Neural crest cell (in vitro differentiated cells): ENCODE measurements at places on chromosomes 4 and X. TPM values are rescaled to one million over a fixed set of nuclear protein-coding genes. Genes with fewer than 3 reads are reported as not detected.

Gene PABPC1L2A
- total RNA-seq: 0.23 and 0.39 TPM in 2 replicates

DNA sequence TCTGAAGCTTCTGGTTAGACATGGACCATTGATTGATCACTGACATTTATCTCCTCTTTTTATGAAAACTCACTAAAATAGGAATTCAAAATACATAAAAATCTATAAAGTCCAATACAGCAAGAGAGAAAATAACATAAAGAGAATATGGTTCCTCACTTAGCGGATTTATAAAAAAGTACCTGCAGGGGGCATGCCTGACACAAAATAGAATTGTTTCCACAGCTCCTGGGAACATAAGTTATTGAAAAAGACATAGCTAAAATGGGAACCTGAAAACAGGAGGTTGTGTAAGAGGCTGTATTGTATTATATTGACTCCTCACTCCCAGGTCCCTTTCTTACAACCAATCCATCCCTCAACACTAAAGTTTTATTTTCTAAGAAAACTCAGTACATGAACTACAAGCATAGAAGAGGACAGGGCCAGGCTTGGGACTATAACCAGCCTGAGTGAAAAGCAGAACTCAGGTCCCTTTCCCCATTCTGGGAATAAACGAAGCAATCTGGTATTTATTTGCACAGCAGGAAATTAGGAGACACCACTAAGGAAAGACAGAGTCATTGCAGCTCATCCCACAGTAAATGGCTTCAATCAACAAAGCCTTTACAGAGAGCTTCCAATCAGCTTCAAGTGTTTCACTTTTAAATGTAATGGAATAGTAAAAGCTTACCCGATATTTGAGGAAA, 121.1 kb upstream of the NDST4 start:
- H3K4me1 ChIP-seq: peaks cover 16% of the 10 kb centered on the region
- no peaks in the 10 kb centered on the region for H3K36me3 ChIP-seq
- no peak overlapping the region for H3K27ac ChIP-seq
- H3K4me3 ChIP-seq: no peak overlapping the region

- no peaks in the 10 kb centered on the region for H3K27me3 ChIP-seq
- no peak overlapping the region for H3K4me3 ChIP-seq
- no peaks in the 10 kb centered on the region for H3K36me3 ChIP-seq
- H3K4me1 ChIP-seq: no peaks in the 10 kb centered on the region
Observed at GRCh38 chr4:88674565-88674964, 23.1 kb downstream of the NAP1L5 start.

Gene CABS1
- total RNA-seq: not detected in 2 replicates

GRCh38 chr4:145406970-145407369, 74.7 kb upstream of the SMAD1 start:
- no peaks in the 10 kb centered on the region for H3K27me3 ChIP-seq
- H3K4me3 ChIP-seq: no peak overlapping the region
- H3K4me1 ChIP-seq: peaks cover 12% of the 10 kb centered on the region
- no peaks in the 10 kb centered on the region for H3K36me3 ChIP-seq

GRCh38 chr4:185700630-185701029, 111.4 kb downstream of the SORBS2 start:
- H3K27me3 ChIP-seq: no peaks in the 10 kb centered on the region
- H3K4me1 ChIP-seq: peaks cover 12% of the 10 kb centered on the region
- no peak overlapping the region for H3K27ac ChIP-seq
- no peak for DNase-seq
- H3K4me3 ChIP-seq: no peak overlapping the region

Gene PDE6B
- total RNA-seq: 3.4 and 4.1 TPM in 2 replicates
